ENCODE measurements at places on chromosomes 3 and 15. TPM values are rescaled to one million over a fixed set of nuclear protein-coding genes. Genes with fewer than 3 reads are reported as not detected.

GRCh38 chr3:16055606-16056211 lies 118.8 kb upstream of the GALNT15 start:
- DNase-seq: no peak

- no peak for DNase-seq
Measured at GRCh38 chr3:43932921-43933320, 242.2 kb downstream of the ABHD5 start.

GRCh38 chr3:61674596-61674995 lies 113.2 kb downstream of the PTPRG start:
- DNase-seq: no peak

DNA sequence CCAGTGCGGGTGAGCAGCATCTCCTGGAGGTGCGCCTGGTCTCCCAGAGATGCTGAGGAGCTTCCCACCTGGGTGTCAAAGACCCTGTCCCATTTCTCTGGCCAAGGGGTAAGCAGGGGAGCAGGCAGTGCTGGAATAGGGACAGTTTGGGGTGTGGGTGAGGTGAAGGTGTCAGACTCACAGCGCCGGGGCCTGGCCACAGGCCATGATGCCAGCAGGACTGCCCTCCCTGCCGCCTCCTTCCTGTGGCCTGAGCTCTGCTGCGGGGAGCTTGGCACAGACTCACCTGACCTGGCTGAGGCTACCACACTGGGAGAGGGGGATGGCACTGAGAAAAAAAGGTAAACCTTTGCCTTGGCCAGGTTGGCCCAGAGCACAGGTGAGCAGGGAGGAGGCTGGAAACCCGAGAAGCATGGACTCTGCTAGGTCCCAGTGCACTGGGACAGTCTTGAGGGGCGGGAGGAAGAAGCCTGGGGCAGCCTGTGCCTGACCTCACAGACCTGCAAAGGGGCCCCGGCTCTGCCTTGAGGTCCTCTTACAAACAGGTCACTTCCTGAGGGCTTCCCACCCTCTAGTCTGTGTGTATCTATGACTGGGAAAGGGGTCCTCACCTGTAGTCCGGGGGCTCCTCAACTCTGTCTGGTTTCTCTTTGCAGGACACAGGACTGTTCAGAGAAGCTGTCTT lies 28.2 kb downstream of the GRAMD2A start:
- no peak for DNase-seq

DNA sequence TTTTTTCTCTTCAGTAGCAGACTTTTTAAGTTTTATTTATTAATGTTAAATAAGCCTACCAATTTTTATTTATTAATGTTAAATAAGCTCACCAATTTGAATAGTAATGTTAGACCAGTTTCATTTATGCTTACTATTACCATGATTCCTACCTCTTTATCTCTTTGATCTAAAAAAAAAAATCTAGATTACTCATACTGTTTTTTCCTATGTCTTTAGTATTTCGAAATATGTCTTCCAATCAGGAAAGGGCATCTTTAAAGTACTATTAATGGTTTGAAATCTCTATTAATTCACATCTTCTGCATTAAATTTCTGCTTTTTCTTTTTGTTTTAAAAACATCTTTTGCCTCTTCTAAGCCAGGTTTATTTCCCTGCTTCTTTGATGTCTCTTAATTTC lies 27.5 kb upstream of the MAPKBP1 start:
- DNase-seq: no peak

DNA sequence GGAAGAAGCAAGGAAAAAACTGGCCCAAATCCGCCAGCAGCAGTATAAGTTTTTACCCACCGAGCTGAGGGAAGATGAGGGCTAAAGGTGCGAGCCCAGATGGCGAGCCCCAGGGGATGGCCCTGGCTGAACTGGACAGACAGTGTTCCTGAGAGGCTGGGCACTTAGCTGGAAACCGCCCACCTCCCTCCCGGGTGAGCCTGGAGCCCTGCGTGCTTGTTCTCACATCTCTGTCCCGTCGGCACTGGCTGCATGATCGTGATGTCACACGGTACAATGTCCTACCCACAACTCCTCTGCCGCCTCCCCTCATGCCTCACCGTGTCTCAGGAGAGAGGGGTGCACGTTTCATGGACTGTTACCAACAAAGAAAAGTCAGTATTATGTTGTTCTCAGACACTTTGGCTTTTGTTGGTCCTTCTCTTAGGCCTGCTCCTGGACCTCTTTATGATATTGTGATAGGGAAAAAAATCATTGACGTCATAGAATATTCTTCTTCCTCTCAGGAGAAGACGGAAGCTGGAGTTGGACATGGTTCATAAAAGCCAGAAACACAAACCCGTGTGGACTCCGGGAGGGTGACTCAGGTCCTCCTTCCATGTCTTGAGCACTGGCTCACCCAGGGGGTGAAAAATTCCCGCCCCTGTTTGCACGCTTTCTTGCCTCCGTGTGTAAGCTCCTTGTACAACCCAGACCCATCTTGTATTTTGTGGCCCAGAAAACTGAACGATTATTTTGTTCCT lies 201.8 kb upstream of the TPM1 start:
- no peak for DNase-seq

GRCh38 chr15:85710340-85710842 lies 84.3 kb downstream of the KLHL25 start:
- DNase-seq: no peak

DNA sequence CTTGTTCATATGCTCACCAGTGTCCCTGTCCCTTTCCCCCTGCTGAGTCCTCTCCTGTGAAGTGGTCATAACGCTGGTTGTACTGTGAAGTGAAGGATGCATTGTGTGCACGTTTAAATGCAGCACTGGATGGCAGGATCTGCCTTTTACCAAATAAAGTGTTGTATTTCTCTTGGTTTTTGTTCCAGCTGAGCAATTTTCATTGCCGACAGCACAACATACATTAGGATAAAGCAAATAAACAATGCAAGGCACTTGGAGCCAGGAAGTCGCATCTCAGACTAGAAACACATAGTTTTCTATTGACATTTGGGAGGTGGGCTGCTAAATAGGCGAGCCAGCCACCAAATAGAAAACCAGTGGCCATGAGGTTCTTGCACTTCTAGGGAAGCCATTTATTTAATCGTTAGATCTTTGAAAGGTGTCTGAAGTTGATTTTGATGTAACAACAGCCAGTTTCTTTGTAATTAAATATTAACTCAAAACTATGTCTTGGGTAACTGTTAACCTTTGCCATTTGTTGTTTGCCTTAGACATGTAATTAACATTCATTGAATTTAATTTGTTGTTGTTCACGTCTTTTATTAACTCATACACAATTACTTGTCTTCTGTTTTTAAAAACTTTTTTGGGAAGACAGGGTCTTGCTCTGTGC lies 185.3 kb downstream of the FNDC3B start:
- no peak for DNase-seq

Gene NR2E3
- not detected for total RNA-seq

Gene RHOV
- total RNA-seq: 0.07 TPM

Gene LEKR1
- total RNA-seq: 0.32 TPM

Gene ACP3
- total RNA-seq: not detected

Gene PRTG
- total RNA-seq: 0.92 TPM

Gene KCNMB2
- total RNA-seq: not detected
